ENCODE measurements at places on chromosomes 1 and 21.

DNA sequence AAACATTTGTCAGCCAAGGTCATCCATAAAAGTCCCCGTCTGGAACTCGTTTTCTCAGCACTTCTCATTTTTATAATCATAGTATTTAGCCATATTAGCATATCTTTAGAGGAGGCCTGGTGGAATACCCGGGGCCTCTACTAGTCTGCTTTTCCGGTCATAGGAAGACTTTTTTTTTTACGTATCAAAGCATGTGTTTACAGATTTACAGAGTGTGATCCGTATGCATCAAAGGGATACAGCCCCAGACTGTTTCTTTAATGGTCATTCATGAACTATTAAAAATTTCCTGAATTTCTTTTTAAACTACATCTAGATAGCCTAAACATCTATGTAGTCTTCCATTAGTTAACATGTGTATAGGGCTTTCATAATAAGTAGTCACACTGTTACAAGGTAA is 23.5 kb upstream of the DEGS1 start:
- DNase-seq = no peak

- no peak for DNase-seq
Measured at GRCh38 chr1:232875536-232875935, 70.3 kb downstream of the MAP10 start.

GRCh38 chr1:165153182-165153581 is 203.3 kb downstream of the LMX1A start:
- DNase-seq = no peak

DNA sequence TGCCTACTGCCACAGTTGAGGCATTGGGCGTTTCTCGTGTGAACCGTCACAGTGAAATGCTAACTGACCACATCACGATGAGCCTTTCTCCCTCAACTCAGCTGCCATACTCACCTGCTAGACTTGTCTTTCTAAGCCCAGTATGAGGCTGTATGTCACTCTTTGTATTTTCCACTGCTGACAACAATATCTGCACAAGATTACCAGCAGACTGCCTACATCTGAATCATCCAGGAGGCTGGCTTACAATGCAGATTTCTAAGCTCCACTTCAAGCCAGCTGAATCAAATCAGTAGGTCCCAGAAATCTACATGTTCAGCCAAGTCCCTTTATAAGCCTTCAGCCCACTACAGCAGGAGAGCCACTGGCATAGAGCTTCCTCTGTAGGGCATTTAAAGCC is 355.0 kb upstream of the DUSP10 start:
- DNase-seq = no peak

- peak; percentile 60 for DNase-seq
Measured at GRCh38 chr1:31643976-31644559, 608 bp downstream of the PEF1 start.

GRCh38 chr1:159077120-159077961 is 775 bp upstream of the AIM2 start:
- DNase-seq = peak; percentile 99

DNA sequence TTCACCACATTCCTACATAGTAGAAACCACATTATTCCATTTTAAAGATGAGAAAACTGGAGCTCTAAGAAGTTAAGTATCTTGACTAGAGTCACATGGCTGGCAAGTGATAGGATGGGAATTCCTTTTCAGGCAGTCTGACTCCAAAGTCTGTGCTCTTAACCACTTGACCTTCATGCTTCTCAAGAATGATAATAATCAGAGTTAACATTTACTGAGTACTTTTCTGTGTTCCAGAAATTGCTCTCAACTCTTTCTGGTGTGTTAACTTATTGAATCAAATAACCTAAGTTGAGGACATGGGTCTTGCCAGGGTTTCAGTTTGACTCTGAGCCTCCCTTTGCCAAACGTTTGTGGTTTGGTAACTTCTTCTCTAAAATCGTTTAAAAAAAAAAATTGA is 169.4 kb downstream of the RASAL2 start:
- DNase-seq = no peak

DNA sequence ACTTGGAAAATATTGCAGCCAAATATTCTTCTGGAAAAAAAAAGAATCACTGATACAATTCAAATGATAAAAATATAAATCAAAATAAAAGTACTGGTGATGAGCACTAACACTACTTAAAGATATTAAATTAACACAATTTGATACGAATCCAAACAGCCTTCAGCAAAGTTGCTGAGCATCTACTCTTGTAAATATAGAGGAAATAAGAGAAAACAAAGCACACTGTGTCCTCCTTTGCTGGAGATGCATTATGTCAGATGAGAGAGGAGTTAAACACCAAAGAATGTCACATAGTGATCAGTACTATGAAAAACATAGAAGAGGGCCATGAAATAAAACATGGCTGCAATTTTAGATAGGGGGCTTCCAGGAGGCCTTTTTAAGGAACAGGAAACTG is 177.4 kb upstream of the RNPC3 start:
- DNase-seq = no peak

- no peak for DNase-seq
Measured at GRCh38 chr1:83999316-83999819, 436 bp upstream of the TTLL7 start.

- no peak for DNase-seq
Measured at GRCh38 chr1:32755098-32755809, 52.7 kb upstream of the SYNC start.

DNA sequence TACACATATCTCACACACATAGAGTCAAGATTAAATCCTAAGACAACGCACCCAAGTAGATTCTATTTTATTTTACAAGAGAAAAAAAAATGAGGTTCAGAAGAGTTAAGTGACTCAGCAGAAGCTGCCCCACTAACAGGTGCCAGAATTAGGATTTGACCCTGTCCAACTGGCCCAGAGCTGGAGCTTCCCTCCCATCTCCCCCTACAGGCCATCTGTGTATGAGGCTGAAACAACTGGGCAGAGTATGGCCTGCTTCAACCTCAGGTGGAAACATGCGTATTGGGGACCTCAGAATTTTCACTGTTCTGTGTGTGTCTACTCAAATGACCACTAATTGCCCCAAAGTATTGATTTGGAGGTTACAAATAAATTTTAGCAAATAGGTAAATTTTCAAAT is 29.9 kb downstream of the PSMG1 start:
- DNase-seq = no peak

GRCh38 chr1:19405195-19405760 is 80.1 kb downstream of the CAPZB start:
- DNase-seq = no peak

- no peak for DNase-seq
Measured at GRCh38 chr1:168438626-168439025, 105.2 kb downstream of the XCL2 start.

DNA sequence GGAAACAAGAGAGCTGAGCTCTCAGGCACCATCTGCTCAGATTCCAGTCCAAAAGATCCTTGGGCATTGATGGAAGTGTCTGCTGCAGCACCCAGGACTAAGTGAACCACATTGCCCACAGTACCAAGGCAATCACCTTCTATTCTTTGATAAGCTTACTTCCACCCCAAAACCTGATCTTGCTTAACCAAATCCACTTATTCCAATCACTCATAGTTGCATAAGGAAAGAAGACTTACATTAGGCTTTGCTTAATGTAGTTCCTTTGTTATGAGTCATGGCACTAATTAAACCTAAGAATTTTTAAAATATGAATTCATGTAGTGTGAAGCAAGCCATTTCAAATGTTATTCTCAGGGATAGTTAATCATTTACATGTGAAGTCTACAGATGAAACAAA is 84.5 kb downstream of the UCHL5 start:
- no peak for DNase-seq

DNA sequence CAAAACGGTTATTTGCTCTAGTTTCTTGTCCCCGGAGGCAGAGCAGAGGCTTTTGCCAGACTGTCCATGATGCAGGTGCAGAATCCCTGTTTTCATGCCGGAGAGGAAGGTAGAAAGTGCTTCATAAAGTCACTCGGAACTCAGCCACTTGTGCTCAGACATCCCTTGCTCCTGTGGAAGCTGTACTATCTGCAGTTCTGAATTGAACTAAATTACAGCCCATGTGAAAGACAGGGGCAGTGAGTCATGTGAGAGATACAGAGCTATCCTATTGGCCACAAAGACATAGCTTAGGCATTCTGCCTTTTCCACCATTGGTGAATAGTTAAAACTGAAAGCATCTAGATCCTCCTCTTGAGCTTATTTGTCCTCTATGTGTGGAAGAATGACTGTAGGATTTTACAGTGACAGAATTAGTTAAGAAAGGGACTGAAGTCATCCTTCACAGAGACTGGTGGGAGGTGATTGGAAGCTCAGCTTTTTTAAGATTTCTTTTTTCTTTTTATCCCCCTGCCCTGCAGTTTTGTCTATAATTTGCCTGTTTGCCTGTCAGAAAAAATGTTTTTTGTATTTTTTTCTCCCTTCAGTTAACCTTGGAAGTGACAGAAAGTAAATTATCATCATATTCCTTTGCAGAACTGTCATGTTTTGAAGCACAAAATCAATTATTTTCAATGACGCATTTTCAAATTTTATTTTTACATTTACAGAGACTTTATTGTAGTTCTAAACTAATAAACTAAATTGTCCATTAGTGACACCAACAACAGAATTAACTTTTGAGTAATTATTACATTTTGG is 298.6 kb downstream of the PTPRC start:
- DNase-seq = peak; percentile 67

- peak; percentile 46 for DNase-seq
Measured at GRCh38 chr1:160376525-160377131, 9.8 kb downstream of the NHLH1 start.
